ENCODE measurements at places on chromosomes 1 and 21. TPM values are rescaled to one million over a fixed set of nuclear protein-coding genes. Genes with fewer than 3 reads are reported as not detected.

OR2L5 gene
- total RNA-seq: not detected

DNM3 gene
- 8.2 TPM for total RNA-seq

TRIM46 gene
- 4.7 TPM for total RNA-seq

TRAF3IP3 gene
- not detected for total RNA-seq

CR1L gene
- total RNA-seq: 0.14 TPM

BGLAP gene
- total RNA-seq: 0.19 TPM
